Muscle of back (tissue), 13 donors: ENCODE measurements at places on chromosomes 5 and 9. TPM values are rescaled to one million over a fixed set of nuclear protein-coding genes. Genes with fewer than 3 reads are reported as not detected.

- no peak for DNase-seq
Observed at GRCh38 chr5:35862126-35862525, 5.4 kb downstream of the IL7R start.

DNA sequence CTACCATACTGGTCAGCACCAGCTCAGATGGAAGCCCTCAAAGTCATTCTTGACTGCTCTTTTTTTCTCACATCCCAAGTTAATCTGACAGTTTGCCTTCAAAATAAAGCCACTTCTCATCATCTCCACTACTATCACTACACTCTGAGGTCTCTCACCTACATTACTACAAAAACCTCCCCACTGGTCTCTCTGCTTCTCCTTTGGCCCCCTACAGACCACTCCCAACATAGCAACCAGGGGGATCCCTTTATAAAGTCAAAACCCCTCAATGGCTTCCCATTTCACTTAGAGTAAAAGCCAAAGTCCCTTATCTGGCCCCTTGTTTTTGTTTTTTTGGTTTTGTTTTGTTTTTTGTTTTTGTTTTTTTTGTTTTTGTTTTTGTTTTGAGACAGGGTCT is 4.6 kb downstream of the ARAP3 start:
- no peak for DNase-seq

Gene ANKRD31
- polyA plus RNA-seq: 0.17 TPM

Gene ARID3C
- 0.24 TPM for polyA plus RNA-seq

Gene IFNA21
- not detected for polyA plus RNA-seq
